Temporal lobe (tissue), 4 donors: ENCODE measurements at places on chromosomes 1 and 21. TPM values are rescaled to one million over a fixed set of nuclear protein-coding genes. Genes with fewer than 3 reads are reported as not detected.

Gene PDE9A
- 14.5 TPM for total RNA-seq

Gene PDC
- total RNA-seq = not detected

Gene GNAT2
- total RNA-seq = not detected

Gene RXFP4
- total RNA-seq = not detected

Gene WDR64
- not detected for total RNA-seq

Gene SH2D5
- total RNA-seq = 0.49 TPM

Gene SARS1
- total RNA-seq = 109 TPM
